ENCODE measurements at places on chromosomes 3 and 15.

DNA sequence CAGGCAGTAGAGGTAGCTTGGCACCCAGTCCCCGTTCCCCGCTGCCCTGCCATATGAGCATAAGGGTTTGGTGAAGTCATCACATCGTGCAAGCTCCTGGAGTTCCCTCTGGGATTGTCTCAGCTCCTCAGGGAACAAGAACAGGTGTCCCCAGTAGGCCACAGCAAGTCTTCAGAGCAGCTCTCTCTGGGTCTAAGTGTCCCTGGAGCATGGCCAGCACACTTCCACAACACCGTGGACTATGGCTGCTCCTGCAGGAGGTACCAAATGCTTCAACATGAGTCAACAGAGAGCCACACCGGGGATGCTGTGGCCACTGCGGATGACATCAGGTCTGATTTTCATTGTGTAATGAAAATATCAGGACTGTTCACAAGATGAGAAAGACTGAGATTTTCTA lies 23.1 kb downstream of the ABHD6 start:
- no peak for DNase-seq

- DNase-seq, result peak; percentile 62
Measured at GRCh38 chr15:67065531-67066005, at the start of gene SMAD3. TSS of gene SMAD3 (plus strand) at chr15:67065602. CDS start at chr15:67066155, 553 bp downstream.

- no peak for DNase-seq
Measured at GRCh38 chr3:128327606-128328031, 139.1 kb downstream of the DNAJB8 start.

DNA sequence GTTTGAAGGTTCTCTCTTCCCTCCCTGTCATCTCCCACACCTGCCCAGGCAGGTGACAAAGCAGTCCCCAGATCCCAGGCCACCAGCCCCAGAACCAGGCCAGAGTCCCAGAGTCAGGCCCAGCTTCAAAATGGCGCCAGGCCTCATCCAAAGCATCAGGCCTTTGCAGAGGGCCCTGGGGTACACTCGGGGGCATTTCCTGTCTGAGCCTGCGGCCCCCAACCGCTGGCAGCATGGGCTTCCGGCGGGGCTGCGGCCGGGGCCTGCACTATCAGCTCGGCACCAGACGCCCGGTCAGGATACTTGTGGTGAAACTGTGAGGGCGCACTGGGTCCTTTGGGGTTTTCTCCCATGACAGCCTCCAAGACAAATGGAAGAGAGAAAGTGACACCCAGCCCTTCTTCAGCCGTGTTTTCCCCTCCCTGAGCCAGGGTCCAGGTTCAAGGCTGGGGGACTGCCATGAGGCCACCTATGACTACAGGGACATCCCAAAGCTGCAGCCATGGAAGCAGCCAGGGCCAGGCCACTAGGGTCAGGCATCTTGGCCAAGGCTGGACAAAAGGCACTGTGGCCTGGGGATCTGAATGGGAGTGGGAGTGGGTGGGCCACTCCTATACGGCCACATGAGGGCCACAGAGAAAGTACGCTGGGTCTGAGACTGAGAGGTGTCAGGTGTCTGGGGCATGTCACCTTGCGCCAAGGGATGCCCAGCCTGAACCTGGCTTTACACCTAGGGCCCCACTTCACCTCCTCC lies 33.9 kb downstream of the RPN1 start:
- no peak for DNase-seq
